ENCODE measurements at places on chromosomes 7 and 10. TPM values are rescaled to one million over a fixed set of nuclear protein-coding genes. Genes with fewer than 3 reads are reported as not detected.

- DNase-seq: no peak
These were observed 74.8 kb downstream of the TPST1 start for GRCh38 chr7:66279912-66280311.

GRCh38 chr7:119842337-119842736 lies 430.6 kb upstream of the KCND2 start:
- DNase-seq: no peak

MAPK8 gene
- 26.5 TPM for total RNA-seq

DNA sequence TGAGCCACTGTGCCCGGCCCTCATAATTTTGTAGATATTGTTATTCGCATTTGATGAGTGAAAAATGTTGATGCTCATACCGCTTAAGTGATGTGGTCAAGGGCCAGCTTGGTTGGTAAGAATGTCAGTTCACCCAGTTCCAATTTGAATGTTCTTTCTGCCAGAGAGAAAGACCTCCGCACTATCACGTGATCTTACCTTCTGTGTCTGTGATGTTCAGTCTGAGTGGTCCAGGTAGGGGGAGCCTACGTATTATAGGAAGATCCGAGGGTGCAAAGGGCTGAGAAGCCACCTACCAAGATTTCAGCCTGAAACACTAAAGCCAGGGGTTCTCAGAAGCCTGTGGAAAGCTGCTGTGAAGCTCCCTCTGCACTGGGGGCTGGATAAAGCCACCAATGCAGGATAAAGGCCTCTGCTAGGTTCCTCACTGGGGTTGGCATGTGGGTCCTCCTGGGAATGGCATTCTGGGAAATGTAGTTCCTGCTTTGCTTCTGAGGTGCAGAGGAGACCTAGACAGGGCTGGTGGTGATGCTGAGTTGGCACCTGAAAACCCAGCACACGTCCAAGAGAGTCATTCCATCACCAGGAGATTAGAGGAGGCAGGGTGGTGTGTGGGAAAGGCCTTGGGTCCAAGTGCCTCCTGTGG lies 64.7 kb upstream of the AOAH start:
- no peak for DNase-seq
